ENCODE measurements at places on chromosomes 4 and X.
A peak's percentile ranks its signal among the peaks of the same experiment; 100 is the strongest.

- no peak for DNase-seq
Measured at GRCh38 chr4:45437381-45437780, 686.5 kb downstream of the GABRG1 start.

GRCh38 chr4:119833611-119834010 is 205.0 kb upstream of the PDE5A start:
- DNase-seq = no peak

- DNase-seq = no peak
Measured at GRCh38 chr4:80839281-80839680, 191.2 kb upstream of the BMP3 start.

GRCh38 chr4:111115881-111116280 is 493.0 kb upstream of the PITX2 start:
- no peak for DNase-seq

DNA sequence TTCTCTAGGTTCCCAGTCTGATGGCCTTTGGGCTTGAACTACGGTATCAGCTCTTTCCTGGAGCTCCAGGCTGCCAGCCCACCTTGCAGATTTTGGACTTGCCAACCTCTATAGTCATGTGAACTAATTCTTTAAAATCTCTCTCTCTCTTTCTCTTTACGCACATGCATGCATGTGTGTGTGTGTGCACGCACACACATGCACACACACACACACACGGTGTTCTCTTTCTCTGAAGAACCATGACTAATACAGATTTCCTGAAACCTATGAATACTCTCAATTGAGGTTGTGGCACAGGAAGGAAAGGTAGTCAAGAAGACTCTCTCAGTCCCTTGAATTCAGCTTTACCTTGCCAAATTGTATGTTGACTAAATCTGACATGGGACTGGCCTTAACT is 6.2 kb upstream of the ZCCHC13 start:
- no peak for DNase-seq

DNA sequence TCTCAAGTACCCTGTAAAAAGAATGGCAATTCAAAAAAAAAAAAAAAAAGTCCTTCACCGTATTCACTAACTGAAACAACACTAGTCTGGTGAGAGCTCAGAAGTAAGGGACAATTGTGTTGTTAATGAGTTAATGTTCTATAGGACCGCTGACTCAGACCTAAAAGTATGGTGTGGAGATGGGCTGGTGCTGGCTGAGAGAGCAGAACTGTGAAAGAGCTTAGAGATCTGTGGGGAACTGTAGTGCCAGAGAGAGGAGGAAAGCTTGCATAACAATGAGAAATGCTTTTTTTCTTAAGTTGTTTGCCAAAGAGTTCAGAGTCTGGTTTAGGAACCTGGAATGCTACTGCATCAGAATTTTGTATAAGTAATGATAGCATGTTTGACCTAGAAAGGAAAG is 65.1 kb downstream of the LHFPL1 start:
- DNase-seq = no peak

- DNase-seq = no peak
Measured at GRCh38 chr4:26080870-26081628, 167.0 kb downstream of the SMIM20 start.

DNA sequence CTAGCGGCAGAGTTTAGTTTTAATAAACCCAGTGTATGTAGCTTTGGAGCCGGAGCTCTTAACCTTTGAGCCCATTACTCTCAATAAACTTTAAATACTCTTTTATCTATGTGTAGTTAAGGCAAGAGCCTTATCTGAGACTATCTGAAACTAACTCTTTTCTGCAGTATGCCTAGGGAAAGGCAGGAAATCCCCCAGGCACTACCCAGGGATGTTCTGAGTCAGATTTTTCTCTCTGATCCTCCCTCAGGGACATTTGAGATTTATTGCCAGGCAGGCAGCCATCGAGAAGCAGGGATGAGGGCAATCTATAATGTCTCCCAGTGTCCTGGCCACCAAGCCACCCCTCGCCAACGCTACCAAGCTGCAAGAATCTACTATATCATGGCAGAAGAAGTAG is 39.1 kb downstream of the HEPH start:
- no peak for DNase-seq

GRCh38 chr4:41525129-41525528 is 12.8 kb upstream of the LIMCH1 start:
- DNase-seq = no peak

GRCh38 chrX:104668550-104668949 is 102.6 kb downstream of the IL1RAPL2 start:
- no peak for DNase-seq

GRCh38 chr4:150983851-150984250 is 31.2 kb downstream of the LRBA start:
- no peak for DNase-seq

DNA sequence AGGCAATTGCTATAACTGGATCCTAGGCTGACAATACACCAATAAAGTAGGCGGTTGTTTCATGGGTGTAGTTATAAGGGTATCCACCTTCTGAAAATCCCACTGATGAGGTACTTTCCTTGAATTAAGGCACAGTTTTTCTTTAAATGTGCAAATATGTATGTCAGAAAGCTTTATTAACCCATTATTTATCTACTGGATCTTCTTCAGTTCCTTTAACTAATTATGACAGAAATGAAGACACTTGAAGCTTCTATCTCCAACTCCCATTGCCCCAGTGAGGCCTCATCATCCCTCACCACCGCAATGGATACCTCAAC is 159.6 kb upstream of the KLF3 start:
- DNase-seq = no peak

- no peak for DNase-seq
Measured at GRCh38 chrX:65667503-65668376, at the start of gene MSN. TSS of gene MSN (plus strand) at chrX:65667654. CDS start at chrX:65667842, 188 bp downstream.

GRCh38 chr4:75672461-75673026 is 667 bp downstream of the G3BP2 start:
- peak; percentile 39 for DNase-seq

- no peak for DNase-seq
Measured at GRCh38 chr4:26993539-26993938, 132.9 kb downstream of the STIM2 start.

DNA sequence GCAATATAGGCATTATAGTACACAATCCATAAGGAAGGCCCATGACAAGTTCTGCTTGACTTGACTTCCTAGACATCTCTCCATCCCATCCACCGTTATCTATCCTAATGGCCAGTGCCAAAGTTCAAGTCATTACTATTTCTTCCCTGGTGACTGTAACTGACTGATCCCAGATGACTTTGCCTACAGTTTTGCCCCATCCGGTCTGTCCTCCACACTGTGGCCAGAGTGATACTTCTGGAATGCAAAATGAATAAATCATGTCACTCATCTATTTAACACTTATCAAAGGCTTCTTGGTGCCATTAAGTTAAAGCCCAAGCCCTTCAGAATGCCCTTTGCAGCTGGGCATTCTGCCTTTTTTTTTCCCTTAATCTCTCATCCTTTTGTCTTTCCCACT is 130.8 kb downstream of the PPARGC1A start:
- DNase-seq = no peak

DNA sequence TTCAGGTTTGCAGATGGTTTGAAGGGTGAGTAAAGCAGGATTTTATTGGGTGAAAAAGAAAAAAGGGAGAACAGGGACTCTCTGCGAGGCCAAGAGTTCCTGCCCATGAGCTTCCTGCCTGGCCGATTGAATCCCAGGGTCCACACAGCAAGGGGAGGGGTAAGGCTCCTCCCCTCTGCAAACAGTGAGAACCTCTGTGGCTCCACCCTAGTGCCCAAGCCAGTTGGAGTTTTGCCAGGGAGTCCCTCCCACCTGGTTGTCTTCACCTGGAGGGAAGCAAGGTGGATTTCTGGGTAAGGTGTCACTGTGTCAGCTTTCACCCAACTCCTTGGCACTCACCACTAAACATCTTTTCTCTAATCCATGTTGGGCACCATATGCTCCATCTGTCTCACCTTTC is 70.9 kb downstream of the PDHA2 start:
- no peak for DNase-seq

DNA sequence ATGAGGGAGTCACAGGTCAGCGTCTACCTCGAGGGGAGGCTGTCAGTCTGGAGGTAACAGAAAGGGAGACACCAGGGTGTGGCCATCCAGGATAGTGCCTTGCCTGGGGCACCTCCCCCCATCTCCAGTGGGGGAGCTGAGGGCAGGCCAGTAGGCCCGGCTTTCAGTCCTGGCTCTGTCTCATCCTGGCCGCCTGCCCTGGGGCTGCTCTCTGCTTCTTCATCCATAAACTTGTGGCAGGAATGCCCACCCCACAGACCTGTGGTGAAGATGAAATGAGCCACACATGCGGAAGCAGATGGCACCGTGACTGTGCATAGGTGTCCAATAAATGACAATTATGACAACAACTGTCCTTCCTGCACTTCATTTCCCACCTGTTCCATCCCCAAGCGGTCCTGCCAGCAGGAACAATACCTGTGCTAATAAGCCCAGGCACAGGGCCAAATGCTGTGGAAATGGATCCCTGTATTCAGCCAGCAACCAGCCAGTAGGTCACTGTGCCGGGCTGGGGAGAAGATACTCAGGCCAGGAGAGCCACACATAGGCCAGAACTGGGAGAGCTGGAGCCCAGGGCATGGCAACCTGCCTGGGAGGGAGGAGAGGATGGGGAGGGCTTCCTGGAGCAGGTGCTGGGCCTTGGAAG is 30.2 kb downstream of the TRO start:
- no peak for DNase-seq

DNA sequence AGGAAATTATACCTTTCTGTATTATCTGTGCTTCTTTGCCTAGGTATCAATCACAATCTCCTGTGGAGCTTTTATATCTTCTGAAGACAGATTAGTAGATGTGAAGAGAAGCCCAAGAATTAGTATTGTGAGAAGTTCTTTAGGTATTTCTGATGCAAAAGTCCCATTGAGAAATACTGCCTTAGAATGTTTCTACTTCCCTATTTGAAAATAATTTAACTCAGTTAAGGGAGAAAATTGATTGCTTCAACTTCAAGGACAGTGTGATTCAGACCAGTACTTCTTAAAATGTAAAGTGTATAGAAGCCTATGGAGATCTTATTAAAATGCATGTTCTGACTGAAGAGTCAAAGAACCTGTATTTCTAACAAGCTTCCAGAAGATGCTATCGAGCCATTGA is 9.0 kb downstream of the EIF1AX start:
- DNase-seq = no peak
